Activated CD4-positive, alpha-beta T cell treated with anti-CD3 and anti-CD28 coated beads, Interleukin-2, amount 10 ng/mL, durations not matched to agents 24 days and 14 days (primary cell): ENCODE measurements at places on chromosomes 3 and 15. TPM values are rescaled to one million over a fixed set of nuclear protein-coding genes. Genes with fewer than 3 reads are reported as not detected.

- no peak for DNase-seq
These were observed 55.8 kb upstream of the ACAD9 start for GRCh38 chr3:128823631-128824030.

- DNase-seq, result no peak
These were observed 67.4 kb downstream of the RPLP1 start for GRCh38 chr15:69520067-69520466.

CERS3 gene
- 0.21 and 0.40 TPM in 2 replicates for total RNA-seq

- peak; percentile 78 for DNase-seq
These were observed 56.1 kb upstream of the CMTM7 start for GRCh38 chr3:32335365-32336112.

TJP1 gene
- not detected in 2 replicates for total RNA-seq

- no peak for DNase-seq
These were observed 76.6 kb downstream of the CNTN3 start for GRCh38 chr3:74537857-74538256.

GRCh38 chr15:85430406-85431204, 50.2 kb downstream of the AKAP13 start:
- DNase-seq, result no peak

GRCh38 chr3:138180375-138181029, 5.8 kb upstream of the DBR1 start:
- DNase-seq, result peak; percentile 78

GRCh38 chr15:74782259-74783071, 585 bp downstream of the CSK start:
- DNase-seq, result peak; percentile 90

UROC1 gene
- total RNA-seq, result not detected in 2 replicates

GOLGA6L7 gene
- not detected in 2 replicates for total RNA-seq

KY gene
- not detected in 2 replicates for total RNA-seq

GRCh38 chr15:26667222-26667988, 105.5 kb downstream of the GABRB3 start:
- DNase-seq, result no peak

GRCh38 chr3:178967177-178967532, 104.5 kb downstream of the ZMAT3 start:
- DNase-seq, result no peak

DNA sequence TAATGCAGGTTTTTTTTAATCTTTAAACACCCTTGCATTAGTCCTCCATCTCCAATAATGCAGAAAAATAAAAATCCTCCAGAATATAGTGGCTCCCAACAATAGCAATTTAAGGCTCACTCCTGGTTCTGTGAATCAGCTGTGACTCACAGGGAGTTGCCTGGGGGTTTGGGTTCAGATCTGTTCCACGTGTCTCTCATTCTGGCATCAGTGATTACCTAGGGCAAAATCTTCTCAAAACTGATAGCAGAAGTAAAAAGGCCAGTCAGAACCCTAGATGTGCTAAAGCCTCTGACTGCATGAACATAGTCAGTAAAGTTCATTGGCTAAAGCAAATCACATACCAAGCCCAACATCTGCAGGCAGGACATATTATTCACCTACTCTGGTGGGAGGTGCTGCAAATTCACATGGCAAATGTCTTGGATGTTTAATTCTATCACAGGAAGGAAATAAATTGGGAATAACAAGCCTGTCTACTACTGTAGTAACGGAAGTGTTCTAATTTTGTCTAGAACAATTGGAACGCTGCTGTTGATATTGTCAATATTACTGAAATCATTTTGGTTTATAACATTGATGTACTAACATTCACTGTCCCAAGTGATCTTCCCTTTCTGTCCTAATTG, 364.1 kb upstream of the CNTN4 start:
- DNase-seq, result no peak

SAMMSON gene
- not detected in 2 replicates for total RNA-seq

ZPLD1 gene
- not detected in 2 replicates for total RNA-seq

TM4SF1 gene
- total RNA-seq, result 0.26 and 0.28 TPM in 2 replicates

GRCh38 chr3:37221407-37221806, 47.0 kb upstream of the LRRFIP2 start:
- no peak for DNase-seq

DNA sequence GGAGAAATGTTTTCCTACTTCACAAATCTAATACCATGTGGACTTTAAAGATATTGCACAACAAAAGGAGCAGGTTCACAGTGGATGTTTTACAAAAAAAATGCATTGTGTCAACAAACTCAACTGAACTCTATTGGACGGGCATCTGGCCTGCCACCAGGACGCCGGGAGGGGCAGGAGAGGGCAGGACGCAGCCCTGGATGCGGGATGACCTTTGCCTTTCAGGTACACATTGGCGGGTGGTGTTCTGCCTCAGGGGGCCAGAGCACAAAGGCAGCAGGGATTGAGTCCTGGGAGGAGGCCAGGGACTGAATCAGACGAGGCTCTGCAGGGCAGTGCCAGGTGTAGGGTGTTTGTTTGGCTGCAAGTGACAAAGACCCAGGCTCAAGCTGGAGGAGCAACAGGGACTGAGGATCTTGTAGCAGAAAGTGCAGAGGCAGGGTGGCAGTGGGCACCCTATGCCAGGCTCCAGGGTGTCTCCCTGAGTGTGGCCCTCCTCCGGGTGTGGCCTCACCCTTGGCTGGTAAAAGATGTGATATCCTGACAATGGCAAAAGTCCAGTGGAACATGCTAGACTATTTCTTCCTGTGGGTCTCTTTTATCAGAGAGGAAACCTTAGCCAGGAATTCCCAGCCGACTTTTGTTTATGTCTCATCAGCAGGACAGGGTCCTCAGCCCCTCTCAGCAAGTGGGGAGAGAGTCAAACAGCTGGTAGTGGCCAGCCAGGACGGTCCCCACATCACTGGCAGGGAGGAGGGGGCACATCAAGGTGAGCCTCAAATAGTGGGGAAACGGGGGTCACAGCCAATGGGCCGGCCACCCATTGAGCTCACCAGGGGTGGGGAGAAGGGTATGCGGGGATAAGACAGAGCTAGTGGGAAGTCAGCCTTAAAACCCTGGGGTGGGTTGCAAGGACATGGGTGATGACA, 29.7 kb upstream of the KLF13 start:
- no peak for DNase-seq

SLC51A gene
- not detected in 2 replicates for total RNA-seq

DNA sequence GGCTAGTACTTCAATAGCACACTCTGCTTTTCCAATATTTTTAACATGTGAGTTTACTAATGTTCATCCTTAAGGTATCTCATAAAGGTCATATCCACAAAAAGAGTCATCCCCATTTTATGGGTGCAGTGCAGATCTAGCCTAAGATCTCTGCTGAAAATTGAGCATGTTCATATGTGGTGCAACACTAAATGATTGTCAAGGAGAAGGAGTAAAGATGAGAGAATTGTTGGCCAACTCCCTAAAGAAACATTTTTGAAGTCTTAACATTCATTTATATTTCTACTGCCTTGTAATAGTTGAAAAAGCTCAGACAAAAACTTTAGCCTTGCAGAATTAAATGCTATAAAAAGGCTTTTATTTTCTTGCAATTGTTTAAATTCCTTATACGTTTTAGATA, 1159.6 kb downstream of the TBL1XR1 start:
- DNase-seq, result no peak

CPLX3 gene
- 0.09 TPM in 2 replicates for total RNA-seq

DNA sequence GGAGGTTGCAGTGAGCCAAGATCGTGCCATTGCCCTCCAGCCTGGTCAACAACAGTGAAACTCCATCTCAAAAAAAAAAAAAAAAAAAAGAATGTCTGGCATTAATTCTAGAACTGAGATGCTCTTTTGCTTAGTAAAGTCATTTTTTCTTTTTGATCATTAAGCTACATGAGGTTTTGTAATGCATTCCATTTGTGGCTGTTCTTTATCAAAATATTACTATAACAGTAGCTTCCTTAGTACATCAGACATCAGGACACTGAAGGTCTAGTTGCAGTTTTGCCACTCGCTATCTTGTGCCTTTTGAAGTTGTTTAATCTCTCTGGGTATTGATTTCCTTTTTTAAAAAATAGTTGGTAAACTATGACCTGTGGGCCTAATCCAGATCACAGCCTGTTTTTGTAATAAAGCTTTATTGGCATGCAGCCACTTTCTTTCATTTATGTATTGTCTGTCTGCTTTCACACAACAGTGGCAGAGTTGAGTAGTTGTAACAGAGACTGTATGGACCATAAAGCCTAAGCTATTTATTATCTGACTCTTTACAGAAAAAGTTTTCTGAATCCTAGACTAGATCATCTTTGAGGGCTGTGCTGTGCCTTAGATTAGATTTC, 76.6 kb downstream of the SLC25A26 start:
- DNase-seq, result no peak

DNA sequence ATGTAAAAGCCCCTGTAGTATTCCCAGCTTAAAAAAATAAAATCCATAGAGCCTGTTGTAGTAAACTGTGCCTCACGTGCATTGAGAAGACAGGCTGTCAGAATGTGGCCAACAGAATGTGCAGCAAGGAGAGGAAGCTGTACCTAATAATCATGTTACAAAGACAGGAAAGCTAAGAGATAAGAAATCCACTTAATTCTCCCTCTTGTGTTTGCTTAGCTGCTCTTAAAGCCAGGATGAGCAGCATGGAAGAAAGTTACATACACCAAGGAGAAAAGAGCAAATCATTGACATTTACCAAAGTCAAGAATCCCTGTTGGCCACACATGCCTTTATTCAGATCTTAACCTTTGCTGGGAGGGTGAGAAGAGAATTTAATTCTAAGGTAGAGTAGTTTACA, 85.9 kb downstream of the TNIK start:
- DNase-seq, result no peak

DPPA4 gene
- total RNA-seq, result not detected in 2 replicates

LRRC34 gene
- total RNA-seq, result 4.7 and 5.8 TPM in 2 replicates

- DNase-seq, result no peak
These were observed 94.7 kb downstream of the LINGO1 start for GRCh38 chr15:77538027-77538451.
